ENCODE measurements at places on chromosomes 7 and 10.

- no peak for DNase-seq
Observed at GRCh38 chr7:76022026-76022780, 25.6 kb downstream of the STYXL1 start.

GRCh38 chr7:122886357-122887081 lies at the start of gene CADPS2:
Gene CADPS2 (minus strand): TSS chr7:122886460. CDS start chr7:122886337, 123 bp downstream.
- peak; percentile 89 for DNase-seq

GRCh38 chr7:130948822-130949221 lies 214.8 kb upstream of the KLF14 start:
- no peak for DNase-seq

DNA sequence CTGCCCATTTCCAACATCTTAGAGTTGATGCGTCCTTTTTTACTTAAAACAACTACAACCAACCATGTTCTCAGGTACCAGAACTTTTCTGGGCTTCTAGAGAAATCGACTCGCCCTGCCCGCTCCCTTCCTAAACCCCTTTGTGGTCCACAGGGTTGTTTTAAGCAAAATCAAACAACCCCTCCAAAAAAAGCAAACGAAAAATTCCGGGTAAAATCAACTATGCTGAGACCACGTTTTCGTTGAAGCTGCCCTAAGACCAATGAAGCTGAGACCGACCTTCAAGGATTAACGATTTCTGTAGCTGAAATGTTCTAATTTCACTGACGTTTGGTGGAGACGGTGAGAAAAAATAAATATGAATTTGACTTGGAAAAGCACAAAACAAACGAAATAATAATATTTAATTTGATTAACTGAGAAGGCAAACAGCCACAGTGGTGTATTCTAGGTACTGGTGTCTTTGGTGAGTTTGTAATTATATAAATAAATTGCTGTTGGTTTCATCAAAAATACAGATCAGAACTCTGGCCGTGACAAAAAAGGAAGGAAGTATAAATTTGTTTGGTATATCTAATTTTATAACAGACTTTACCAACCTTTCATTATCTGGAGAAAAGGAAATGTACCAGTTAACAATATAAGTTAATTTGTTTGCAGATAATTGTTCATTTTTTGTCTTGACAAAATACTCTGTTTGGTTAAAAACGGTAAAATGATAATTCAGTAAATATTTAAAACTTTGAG lies 4.7 kb upstream of the IGF2BP3 start:
- no peak for DNase-seq

DNA sequence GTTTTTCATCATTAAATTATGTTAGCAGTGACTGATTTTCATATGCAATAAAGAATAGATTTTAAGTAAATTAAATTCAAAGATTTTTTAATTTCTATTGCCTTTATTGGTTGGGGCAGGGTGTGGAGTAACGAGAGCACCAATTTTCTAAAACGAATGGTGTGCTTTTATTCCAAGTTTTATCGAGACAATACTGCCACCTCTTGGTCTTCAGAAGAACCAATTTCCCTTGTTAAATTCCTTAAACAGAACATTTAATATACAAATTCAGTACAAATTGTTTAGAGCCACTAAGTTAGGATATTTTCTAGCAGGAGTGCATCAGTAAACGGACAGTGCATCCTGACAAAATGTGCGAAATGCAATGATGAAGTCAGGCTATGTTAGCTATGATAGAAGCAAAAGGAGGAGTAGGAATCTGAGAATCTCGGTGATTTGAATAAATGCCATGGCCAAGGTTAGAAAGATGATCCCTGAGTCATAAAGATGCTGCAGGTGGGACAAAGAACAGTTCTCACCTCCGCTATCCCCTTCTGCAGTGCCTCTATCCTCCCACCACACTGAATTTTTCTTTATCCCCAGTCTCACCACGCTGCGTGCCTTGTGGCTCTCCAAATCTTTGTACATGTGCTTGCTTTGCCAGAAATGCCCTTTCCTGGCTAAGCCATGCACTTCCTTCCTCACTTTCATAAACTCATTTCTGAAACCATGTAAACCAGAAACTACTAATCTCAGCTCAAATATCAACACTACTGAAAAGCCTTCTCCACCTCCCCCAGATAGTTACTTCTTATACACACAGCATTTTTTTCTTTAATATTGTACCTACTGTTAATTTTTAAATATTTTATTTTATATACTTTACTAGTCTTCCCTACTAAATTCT lies 31.9 kb upstream of the AGBL3 start:
- peak; percentile 40 for DNase-seq

- no peak for DNase-seq
Observed at GRCh38 chr7:96080027-96080426, 241.9 kb downstream of the SLC25A13 start.

DNA sequence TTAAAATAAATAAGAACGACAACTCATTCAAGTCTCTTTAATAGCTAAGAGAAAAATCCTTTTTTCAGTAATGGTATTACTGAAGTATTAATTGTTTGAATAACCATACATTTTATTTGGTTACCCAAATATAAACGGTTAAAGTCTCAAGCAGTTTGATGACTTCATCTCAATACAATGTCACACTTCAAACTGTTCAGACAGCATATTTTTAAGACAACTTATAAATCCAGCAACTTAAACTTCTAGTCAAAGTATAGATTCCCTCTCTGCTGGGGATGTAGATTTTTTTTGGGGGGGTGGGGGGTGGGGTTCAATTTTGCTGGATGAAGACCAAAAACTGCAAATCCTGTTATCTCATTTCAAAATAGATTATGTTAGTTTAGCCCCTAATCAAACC lies 42.0 kb downstream of the GNA12 start:
- peak; percentile 49 for DNase-seq

DNA sequence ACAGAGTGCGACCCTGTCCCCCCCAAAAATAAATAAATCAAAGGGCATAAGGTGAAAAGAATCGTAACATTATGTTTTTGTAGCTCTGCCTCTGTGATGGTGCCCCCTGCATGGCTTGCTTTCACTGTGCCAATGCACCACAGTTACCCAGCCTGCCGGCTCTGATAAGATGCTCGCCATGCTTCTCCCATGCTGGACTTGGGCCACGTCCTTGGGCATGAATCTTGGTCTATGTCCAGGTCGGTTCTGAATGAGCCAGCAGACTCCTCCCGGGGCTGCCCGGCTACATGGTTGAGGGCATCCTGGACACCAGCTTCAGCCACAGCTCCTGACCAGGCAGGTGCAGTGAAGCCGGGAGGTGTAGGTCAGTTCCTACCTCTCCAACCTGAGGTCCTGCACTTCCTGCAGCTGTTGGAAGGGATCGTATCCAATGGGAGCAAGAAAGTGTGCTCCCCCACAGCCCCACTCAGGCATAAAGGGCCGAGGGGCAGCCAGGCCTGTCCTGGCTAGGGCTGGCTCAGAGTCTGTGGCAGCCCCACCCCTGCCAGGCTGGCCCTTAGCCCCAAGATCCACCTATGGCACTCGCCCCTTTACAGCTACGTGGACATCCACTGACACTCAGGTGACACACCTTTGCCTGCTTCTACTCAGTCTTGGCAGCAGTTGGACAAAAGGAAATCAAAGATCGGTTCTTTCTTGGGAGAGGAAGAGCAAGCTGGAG lies 34.1 kb downstream of the CHST3 start:
- DNase-seq = no peak

- no peak for DNase-seq
Observed at GRCh38 chr10:28082316-28082715, 83.4 kb upstream of the ODAD2 start.

GRCh38 chr7:13021566-13022300 lies 334.3 kb downstream of the ARL4A start:
- no peak for DNase-seq

DNA sequence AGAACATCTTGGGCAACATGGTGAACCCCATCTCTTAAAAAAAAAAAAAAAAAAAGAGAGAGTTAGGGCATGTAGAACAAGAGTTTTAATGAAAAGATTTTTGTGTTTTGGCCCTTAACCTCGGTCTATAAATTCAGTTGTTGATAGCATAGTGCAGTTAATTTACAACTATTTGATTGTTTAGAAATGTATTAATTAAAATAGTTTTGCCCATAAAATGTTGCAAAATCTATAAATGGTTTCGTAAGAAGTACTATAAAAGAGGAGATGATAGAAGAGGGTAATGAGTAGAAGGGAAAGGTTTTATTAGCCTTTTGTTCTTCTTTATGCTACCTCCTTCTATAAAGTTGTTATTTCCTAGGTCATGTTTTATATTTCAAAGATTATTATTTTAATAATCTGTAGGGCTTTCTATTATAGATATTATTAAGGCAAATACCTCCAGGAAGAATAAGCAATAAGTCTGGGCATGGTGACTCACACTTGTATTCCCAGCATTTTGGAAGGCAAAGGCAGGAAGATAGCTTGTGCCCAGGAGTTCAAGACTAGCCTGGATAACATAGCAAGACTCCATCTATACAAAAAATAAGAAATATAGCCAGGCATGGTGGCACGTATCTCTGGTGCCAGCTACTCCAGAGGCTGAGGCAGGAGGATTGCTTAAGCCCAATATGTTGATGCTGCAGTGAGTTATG lies 73.3 kb downstream of the MCU start:
- DNase-seq = no peak

DNA sequence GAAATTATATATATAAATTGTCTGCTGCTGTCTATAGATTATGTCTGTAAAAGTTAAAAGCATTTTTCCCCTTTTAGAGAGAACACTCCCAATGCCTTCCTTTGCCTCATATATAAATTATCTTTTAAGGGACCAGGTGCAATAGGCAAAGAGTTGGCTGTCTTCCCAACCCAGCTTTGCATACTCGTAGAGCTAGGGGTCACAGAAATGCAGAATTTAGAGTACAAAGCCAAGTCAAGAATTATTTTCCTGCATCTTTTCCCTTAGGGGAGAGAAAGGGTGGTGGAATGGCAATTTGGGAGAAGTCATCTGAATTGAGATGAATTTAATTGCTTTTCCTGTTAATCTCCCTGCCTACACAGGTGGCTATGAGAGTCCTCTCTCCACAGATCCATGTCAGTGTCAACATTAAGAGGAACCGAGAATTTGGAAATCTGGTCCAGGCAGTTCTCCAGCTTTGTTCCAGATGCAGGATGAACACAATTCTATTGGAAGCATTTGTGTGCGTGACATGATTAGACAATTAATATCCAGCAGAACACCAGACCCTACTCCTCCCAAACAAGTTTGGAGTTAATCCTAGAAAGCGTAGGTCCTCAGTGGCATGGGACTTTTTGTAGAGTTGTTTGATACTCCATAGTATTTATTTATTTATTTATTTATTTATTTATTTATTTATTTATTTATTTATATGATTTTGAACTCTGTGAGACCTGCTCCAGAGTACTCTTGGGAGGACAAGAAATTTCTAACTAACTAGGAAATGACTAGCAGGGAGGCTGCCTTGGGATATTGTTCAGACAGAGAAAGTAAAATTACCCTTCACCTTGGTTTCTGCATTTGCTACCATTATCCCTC lies 80.3 kb upstream of the SKAP2 start:
- no peak for DNase-seq

- DNase-seq = no peak
Observed at GRCh38 chr10:51707821-51708424, 8.5 kb upstream of the CSTF2T start.

DNA sequence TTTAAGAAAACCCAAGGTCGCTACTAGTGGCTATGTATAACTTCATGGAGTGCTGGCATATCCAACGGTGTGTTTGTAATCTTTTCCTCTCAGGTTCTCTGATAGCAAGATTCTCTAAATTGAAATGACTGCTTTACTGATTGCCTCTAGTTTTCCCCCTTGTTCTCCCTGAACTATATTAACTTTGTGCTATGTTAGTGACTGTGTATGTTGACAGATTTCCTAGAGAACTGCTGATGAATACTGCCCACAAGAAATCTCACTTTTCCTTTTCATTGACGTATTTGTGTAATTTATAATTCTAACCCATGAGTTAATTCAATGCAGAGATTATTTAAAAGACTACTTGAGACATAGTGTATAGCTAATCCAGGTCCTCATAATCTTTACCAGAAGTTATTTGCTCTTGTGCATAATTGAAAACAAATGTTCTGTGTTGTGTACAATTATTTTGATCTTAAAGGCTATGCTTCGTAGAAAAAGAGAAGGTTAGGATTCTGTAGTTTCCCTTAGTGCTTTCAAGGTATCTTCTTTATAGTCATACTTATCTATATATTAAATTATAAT lies 70.6 kb upstream of the GLCCI1 start:
- DNase-seq = no peak

GRCh38 chr10:12633776-12634620 lies 284.7 kb downstream of the CAMK1D start:
- DNase-seq = no peak

DNA sequence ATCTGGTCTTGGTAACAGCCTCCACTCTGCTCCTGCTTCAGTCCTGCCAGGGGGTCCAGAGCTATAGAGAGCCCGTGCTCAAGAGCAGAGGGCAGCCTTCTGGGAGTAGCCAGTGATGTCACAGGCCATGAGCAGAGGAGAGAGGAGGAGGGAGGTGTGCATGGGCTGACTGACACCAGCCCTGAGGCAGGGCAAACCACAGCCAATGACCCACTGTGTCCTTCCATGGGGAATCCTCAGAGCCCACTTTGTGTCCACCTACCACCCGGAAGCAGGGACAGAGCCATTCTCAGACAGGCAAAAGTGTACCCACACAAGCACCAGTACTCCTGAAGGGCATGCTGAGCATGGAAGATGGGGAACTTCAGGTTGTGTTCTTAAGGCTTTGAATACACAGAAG lies at the start of gene PAX4:
Gene PAX4 (minus strand): TSS at position 101 of the 400 bp plus-strand sequence. CDS start 2,214 bp downstream, outside the sequence.
- no peak for DNase-seq

- no peak for DNase-seq
Observed at GRCh38 chr7:31020161-31020560, 31.9 kb upstream of the ADCYAP1R1 start.

DNA sequence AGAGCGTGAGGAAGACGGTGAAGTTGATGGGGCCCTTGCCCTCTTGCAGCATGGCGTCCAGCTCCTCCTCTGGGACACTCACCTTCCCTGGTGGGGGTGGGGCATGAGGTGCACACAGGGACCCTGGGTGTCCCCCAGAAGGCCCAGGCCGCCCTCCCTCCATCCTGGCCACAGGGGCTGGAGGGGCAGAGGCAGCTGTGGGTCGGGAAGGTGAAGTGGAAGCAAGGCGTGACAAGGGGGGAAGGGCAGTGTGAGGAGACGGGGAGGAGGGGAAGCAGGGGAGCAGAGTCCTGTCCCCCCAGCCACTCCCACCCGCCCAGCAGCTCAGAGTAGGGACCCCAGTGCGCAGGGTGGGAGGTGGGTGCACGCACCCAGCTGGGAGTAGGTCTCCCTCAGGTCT lies 791 bp downstream of the MYL7 start:
- no peak for DNase-seq

- no peak for DNase-seq
Observed at GRCh38 chr10:23200586-23200985, 8.5 kb downstream of the PTF1A start.

GRCh38 chr10:110203500-110204455 lies 3.6 kb upstream of the MXI1 start:
- no peak for DNase-seq

GRCh38 chr10:85767891-85768290 lies 598.7 kb downstream of the GRID1 start:
- no peak for DNase-seq

DNA sequence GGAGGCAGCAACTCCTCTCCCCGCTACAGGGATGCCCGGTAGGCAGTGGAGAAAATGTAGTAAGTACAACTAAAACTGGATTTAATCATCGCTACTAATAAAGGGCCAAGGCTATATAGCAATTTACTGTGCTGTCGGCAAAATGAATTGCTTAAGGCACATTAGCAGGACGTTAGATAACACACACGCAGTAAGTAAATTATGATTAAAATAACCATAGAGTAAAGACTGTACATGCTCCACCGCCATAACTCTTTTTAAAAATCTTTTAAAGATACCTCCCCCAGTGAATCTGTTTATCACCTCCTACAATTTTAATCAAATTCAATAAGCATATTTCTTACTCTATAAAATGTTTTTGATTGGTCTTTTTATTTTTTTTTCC lies 371.4 kb upstream of the MGMT start:
- no peak for DNase-seq

Data from SW 1271 (cell line).